ENCODE measurements at places on chromosomes 5 and 9.

DNA sequence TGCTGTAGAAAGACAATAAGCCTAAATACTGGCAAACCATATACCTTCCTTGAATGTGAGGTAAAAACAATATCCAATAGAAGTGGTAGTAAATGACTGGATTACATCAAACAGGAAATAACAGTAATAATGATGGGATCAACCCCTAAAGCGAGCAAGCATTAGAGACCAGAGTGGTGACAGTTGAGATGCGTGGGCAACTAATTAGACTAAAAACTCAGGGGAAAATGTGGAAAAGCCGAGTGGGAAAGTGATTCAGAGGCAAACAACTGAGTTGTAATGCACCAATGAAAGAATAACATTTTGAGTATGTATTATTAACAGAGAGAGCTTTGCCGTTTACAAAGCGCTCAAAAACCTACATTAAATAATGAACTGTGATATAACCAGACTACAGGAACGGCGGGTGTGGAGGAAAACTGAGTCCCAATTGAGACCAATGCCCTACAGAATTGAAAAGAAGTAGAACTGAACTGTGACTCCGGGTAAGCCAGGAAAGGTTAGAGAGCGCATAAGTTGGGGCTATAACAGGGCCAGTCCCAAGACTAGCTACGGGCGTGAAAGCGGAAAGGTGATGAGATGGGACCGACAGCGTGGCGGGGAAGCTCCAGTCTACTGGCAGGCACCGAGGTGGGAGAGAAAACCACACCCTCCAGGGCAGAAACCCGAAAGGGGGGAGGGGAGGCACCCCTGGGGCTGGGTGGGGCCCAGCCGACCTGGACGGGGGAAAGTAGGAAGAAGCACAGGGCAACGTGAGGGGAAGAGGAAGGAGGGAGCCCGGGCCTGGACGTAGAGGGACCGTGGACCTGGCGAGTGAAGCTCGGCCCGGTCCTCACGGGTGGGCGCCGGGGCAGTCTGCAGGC is 592 bp downstream of the UBAP2 start:
- peak; percentile 39 for DNase-seq

GRCh38 chr5:61507232-61507631 is 175.2 kb downstream of the ZSWIM6 start:
- no peak for DNase-seq

DNA sequence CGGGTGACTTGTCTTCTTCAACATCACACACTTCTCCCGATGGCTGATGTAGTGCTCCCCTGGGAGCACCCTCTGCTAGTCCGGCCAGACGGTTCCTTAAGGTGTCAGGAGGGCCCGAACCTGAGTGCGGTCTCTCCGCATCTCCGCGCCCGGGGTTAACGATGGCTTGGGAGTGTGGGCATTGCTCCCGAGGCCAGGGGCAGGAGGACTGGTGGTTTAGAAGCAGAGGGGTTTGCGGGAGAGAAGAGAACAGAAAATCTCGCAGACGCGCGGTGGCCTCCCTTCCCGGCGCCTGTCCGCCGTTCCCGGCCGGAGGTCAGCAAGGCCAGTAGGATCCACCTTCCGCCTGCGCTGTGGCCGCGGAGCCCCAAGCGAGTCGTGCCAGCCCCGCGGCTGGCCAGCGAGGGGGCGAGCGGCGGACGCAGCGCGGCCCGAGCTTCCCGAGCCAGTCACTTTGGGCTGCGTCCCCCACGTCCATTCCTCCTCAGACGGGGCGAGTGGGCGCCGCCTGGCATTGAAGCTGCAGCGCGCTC is 700 bp downstream of the CDO1 start:
- peak; percentile 56 for DNase-seq

DNA sequence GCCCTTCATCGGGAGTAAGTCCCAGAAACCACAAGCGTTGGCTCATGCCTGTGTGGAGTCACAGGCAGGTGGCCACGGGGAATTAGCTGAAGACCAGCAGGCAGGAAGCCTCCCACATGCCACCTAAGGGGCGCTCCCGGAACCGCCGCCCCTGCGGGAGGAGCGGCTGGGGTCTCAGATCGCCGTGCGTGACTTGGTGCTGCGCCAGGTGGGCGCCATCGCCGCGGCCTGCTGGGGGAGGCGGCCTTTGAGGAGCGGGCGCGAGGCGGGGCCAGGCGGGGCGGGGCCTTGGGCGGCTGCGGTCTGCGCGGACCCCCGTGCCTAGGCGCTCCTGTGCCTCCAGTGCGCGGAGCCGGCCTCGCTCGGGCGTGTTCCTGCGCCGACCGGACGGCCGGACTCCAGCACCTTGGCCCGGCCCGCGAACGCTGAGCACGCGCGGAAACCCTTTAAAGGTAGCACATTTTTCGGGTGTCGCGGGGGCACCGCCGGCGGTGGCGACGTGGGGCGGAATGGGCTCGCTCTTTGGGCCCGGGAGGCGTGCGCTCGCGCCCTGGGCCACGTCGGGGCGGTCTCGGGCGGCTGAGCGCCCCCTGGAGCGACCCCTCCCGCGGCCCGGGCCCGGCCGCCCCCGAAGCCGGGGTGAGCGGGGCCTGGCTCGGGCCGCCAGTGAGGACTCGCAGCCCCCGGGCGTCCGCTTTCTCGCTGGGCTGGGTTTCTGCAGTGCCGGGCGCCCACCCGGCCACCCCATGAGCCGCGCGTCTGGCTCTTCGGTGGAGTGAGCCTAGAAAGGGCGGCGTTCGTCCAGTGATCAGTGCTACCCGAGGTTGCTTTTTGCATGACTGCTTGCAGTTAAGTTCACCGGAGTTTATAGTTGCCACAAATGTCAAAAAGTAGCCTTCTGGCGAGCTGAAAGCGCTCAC is 24.5 kb downstream of the LECT2 start:
- no peak for DNase-seq

- DNase-seq = peak; percentile 10
Measured at GRCh38 chr9:133979921-133980863, 11.9 kb downstream of the VAV2 start.

- DNase-seq = no peak
Measured at GRCh38 chr9:82127465-82127864, 138.9 kb downstream of the SPATA31D1 start.

DNA sequence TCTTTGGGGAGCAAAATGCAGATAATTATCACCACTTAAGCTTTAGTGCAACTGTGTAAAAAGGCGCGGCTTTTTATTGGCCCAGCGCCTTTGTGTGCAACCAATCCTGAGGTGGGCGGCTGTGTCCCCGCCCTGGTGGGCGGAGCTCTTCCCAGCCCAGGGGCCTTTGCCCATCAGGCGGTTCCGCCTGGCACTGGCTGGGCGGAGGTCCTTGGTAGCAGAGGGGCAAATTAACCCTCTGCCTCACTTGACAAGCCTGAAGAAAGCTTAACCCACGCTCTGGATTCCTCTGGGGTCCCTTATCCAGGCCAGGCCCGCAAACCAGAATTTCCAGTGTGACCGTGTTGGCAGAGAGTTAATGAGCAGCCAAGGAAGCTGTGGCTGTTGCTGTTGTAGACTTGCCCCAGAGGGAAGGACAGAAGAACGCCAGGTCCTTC is 12.8 kb upstream of the NIPAL4 start:
- no peak for DNase-seq

GRCh38 chr5:143781993-143782520 is 29.9 kb upstream of the HMHB1 start:
- no peak for DNase-seq

GRCh38 chr5:79111387-79111959 is at the start of gene BHMT:
Gene BHMT (plus strand): TSS chr5:79111809. CDS start chr5:79111886, 77 bp downstream.
- DNase-seq = peak; percentile 39

GRCh38 chr9:130668659-130669058 is 4.3 kb downstream of the PRDM12 start:
- DNase-seq = no peak

DNA sequence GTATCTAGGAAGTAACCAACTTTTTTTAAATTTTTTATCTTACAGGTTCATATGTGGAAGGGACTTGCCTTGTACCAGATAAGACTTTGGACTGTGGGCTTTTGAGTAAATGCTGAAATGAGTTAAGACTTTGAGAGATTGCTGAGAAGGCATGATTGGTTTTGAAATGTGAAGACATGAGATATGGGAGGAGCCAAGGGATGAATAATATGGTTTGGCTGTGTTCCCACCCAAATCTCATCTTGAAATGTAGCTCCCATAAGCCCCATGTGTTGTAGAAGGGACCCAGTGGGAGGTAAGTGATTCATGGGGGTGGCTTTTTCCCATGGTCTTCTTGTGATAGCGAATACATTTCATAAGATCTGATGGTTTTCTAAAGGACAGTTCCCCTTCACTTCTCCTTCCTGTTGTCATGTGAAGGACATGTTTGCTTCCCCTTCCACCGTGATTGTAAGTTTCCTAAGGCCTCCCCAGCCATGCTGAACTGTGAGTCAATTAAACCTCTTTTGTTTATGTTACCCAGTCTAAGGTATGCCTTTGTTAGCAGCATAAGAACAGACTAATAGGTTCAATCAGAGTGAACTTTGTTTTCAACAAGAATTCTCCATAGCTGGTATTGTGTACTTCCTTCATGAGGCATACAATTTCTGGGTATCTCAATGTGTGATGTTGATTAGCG is 535.6 kb upstream of the MEF2C start:
- DNase-seq = no peak

DNA sequence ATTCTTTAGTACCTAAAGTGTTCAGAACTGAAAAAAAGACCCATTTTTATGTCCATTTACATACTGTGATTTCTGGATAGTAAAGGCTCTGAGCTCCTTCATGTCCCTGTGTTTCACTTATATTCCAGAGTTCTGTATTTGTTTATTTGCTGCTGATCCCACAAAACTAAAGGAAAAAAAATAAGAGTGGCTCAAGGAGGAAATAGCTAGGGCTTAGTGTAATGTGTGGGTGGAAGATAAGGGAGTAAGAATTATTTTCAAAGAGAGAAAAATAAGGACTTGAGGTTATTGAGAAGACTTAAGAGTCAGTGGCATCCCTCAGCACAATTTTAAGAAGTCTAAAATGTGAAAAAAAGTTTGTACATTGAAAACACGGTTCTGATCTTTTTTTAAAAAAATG is 46.0 kb downstream of the ENTREP1 start:
- DNase-seq = no peak

DNA sequence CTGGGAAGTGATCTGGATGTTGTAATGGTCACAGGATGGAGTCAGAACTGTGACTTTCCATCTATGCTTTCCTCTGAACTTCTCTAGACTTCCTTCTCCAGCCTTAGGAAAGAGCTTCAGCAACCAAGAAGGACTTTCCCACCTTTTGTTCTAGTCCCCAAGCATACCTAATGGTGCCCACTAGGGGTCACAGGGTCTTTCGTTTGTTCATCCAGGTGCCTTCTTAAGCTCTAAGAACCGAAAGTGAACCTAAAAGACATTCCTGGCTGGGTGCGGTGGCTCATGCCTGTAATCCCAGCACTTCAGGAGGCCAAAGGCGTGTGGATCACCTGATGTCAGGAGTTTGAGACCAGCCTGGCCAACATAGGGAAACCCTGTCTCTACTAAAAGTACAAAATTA is 1.8 kb upstream of the WNT8A start:
- DNase-seq = no peak

- no peak for DNase-seq
Measured at GRCh38 chr5:57316798-57317327, 143.0 kb downstream of the GPBP1 start.

- DNase-seq = no peak
Measured at GRCh38 chr9:114083666-114084065, 5.6 kb upstream of the AMBP start.

GRCh38 chr9:70413464-70413798 is 1.0 kb downstream of the KLF9 start:
- DNase-seq = peak; percentile 93

DNA sequence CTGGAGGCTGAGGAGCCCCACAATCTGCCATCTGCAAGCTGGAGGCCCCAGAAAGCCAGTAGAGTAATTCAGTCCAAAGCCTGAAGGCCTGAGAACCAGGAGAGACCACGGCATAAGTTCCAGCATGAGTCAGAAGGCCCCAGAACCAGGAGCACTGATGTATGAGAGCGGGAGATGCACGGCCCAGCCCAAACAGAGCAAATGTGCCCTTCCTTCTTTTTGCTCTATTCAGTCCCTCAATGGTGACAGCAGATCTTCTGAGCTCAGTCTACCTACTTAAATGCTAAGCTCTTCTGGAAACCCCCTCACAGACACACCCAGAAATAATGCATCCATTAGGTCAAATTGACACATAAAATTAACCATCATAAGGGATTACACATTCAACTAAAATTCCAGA is 277.6 kb downstream of the ATPSCKMT start:
- no peak for DNase-seq

DNA sequence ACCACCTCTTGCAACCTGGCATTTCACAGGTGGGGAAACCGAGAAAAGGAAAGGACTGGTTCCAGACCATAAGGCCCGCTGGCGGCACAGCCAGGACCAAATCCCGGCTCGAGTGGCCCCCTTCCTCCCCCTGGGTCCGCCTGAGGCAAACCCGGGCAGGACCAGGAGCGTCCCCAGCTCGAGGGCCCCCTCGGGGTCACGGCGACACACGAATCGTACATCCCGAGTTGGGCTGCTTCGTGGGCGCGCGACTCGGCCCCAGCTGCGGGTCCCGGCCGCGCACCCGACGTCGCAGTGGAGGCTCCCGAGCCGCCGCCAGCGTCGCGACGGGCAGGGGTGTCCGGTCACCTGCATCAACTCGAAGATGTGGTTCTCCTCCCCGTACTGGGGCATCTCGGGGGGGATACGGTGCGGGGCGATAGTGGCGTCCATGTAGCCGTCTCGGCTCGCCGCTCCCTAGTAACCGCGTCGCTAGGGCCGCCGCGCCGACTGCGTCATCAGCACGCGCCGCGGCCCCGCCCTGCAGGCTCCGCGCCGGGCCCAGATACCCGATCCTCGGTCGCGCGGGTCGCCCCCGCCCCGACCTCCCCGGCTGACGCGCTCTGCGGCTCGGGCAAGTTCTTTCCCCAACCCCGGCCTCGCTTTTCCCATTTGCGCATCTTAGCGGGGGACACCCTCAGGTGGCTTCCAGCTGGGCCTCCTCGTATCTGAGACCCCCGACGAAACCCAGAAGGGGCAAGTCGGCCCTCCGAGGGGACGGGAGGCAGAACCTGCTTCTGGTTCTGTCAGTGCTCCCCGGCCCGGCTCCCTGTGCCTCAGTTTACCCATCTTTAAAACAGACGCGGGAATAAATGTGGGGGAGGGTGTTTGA is at the start of gene AK8:
Gene AK8 (minus strand): TSS at position 461 of the 871 bp plus-strand sequence. CDS start 29 bp downstream, at position 432.
- DNase-seq = peak; percentile 92

GRCh38 chr9:26694381-26695297 is 198.0 kb downstream of the CAAP1 start:
- DNase-seq = no peak
